ENCODE measurements at places on chromosomes 16 and 17.

GRCh38 chr17:6517062-6517461 is 39.3 kb downstream of the PITPNM3 start:
- no peak for DNase-seq

- DNase-seq: no peak
Observed at GRCh38 chr17:62351176-62351575, 29.2 kb upstream of the EFCAB3 start.

DNA sequence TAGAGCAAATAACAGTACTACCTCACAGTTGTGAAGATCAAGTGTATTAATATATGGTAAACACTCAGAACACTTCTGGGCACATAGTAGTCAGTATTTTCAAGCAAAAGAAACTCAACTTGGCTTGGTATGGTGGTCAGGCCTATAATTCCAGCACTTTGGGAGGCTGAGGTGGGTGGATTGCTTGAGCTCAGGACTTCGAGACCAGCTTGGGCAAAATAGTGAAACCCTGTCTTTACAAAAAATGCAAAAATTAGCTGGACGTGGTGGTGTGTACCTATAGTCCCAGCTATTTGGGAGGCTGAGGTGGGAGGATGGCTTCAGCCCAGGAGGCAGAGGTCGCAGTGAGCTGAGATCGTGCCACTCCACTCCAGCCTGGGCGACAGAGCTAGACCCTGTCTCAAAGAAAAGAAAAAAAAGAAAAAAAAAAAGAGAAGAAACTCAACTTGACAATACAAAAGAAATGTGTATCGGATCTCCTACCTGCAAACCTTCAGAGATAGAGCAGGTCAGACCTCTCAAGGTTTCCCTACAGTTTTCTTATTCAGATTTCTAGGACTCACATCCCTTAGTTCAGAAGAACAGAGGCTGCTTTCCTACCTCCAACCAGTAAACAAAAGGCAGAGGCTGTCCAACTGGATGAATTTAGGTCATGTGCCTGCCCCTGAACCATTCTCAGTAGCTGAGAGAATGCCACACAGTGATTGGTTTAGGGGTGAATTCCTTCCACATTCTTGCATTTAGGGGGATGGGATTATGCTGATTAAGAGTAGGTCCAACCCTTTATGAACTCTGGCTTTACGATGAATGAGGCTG is 1.7 kb upstream of the KPNA2 start:
- peak; percentile 56 for DNase-seq

DNA sequence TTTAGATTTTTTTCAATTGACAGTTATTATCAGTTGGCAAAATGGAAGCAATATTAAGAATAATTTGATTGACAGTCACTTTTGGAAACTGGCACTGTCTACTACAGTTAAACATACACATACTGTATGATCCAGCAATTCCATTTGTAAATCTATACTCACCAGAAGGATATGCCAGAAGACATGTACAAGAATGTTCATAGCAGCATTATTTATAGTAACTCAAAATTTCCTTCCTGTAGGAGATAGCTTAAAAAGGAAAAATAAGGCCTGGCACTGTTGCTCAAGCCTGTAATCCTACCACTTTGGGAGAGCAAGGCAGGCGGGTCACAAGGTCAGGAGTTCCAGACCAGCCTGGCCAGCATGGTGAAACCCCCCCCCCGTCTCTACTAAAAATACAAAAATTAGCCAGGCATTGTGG is 89.3 kb downstream of the VMP1 start:
- no peak for DNase-seq

- no peak for DNase-seq
Observed at GRCh38 chr17:74904687-74905409, 11.4 kb upstream of the FADS6 start.

DNA sequence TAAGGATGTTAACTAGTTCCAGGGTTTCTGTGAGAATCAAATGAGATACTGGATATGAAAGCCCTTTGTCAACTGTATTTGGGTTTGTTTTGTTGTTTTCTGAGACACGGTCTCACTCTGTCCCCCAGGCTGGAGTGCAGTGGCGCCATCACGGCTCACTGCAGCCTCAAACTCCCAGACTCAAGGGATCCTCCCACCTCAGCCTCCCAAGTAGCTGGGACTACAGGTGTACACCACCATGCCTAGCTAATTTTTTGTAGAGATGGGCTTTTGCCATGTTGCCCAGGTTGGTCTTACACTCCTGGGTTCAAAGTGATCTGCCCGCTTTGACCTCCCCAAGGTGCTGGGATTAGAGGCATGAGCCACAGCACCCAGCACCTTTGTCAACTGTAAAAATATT is 8.9 kb downstream of the SUPT4H1 start:
- DNase-seq: no peak

GRCh38 chr17:7782240-7782639 is 51.8 kb upstream of the KDM6B start:
- DNase-seq: no peak

DNA sequence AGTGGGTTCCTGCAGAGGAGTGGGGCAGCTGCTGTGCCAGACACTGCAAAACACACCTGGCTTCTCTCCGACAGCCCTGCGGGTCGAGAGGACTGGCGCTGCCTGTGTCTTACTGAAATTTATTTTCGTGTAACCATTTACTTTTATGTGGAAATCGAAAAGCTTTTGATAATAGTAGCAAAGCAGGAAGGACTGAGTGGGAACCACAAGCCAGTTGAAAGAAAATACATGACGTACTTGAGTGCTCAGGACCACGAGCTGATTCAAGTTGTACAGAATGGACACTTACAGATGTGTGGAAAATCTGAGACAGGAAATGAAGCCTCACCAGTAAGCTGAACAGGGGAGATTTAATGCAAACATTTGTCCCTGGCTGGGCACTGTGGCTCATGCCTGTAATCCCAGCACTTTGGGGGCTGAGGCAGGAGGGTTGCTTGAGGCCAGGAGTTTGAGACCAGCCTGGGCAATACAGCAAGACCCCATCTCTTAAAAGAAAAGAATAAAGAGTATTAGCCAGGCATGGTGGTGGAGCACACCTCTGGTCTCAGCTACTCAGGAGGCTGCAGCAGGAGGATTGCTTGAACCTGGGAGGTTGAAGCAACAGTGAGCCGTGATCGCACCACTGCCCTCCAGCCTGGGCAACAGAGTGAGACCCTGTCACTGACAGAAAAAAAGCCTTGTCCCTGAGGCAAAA is 11.3 kb upstream of the RPL13 start:
- no peak for DNase-seq
